Right lung (tissue), 10 donors: ENCODE measurements at places on chromosomes 3 and 15.
A peak's percentile ranks its signal among the peaks of the same experiment; 100 is the strongest.

GRCh38 chr3:160115387-160115786 lies 109.8 kb upstream of the C3orf80 start:
- no peak for DNase-seq

DNA sequence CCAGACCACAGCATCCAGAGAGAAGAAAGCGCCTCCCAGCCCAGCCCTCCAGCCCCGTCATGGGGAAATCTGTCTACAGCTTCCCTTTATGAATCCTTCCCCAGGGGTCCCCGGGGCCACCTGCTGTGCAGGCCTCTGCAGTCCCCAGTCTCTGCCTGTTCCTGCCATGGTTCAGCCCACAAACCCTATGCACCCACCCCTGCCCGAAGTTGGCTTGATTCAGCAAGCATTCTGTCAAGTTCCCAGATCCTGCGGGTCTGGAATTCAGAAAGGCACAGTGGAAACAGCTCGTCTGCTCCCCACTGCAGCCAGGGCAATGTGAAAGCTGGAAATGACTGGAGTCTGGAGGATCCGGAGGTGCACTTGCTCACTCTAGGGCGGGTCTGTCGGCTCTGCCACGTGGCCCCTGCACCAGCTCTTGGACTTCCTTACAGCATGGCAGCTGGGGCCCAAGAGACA lies 2.9 kb upstream of the OCA2 start:
- no peak for DNase-seq

GRCh38 chr3:136547293-136547692 lies 204.9 kb downstream of the STAG1 start:
- no peak for DNase-seq

- no peak for DNase-seq
Measured at GRCh38 chr3:23438657-23439056, 235.5 kb downstream of the UBE2E2 start.

- no peak for DNase-seq
Measured at GRCh38 chr3:123783050-123783689, 101.0 kb downstream of the MYLK start.

DNA sequence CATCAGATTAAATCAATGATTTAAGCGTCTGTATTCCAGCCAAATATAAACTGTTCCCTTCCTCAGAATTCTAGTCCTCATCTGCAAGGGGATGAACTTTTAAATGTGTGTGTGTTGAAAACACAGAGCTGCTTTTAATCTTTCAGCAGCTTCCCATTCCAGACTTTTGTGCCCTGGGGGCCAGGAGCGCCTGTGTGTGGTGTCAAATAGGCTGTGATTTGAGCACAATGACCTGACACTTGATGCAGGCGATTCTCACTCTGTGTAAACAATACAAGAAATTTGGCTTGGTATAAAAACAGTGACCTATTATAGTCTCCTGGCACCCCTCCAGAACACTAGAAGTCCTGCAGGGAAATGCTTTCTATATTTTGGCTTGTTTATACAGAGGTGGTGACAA lies 274.6 kb upstream of the ROPN1 start:
- peak; percentile 87 for DNase-seq

- no peak for DNase-seq
Measured at GRCh38 chr3:127951276-127951675, 36.2 kb downstream of the KBTBD12 start.

GRCh38 chr3:187741403-187742350 lies 3.6 kb downstream of the BCL6 start:
- peak; percentile 58 for DNase-seq

- DNase-seq: no peak
Measured at GRCh38 chr15:55267401-55268175, 22.0 kb downstream of the RAB27A start.
